Fibroblast of mammary gland (primary cell): ENCODE measurements at places on chromosomes 4 and X.

- DNase-seq: no peak
These were observed 130.8 kb upstream of the BMPR1B start for GRCh38 chr4:94626942-94627341.

DNA sequence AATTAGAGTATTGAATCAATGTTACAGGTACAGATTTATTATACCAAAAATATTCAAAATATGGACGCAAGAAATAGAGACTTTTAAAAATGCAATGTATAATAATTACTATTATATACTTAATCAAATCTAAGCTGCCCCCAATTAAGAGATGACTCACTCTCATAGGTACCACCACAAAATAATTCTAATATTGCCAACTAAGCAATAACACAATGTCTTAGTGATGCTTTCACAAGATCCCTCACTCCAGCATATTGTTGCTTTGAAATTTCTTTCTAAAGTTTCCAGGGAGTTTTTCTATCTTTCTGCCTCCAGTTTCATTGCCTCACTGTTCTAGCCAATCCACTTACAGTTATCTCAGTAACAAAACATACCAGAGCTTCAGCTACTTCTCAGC lies 270.0 kb upstream of the PABPC4L start:
- no peak for DNase-seq

DNA sequence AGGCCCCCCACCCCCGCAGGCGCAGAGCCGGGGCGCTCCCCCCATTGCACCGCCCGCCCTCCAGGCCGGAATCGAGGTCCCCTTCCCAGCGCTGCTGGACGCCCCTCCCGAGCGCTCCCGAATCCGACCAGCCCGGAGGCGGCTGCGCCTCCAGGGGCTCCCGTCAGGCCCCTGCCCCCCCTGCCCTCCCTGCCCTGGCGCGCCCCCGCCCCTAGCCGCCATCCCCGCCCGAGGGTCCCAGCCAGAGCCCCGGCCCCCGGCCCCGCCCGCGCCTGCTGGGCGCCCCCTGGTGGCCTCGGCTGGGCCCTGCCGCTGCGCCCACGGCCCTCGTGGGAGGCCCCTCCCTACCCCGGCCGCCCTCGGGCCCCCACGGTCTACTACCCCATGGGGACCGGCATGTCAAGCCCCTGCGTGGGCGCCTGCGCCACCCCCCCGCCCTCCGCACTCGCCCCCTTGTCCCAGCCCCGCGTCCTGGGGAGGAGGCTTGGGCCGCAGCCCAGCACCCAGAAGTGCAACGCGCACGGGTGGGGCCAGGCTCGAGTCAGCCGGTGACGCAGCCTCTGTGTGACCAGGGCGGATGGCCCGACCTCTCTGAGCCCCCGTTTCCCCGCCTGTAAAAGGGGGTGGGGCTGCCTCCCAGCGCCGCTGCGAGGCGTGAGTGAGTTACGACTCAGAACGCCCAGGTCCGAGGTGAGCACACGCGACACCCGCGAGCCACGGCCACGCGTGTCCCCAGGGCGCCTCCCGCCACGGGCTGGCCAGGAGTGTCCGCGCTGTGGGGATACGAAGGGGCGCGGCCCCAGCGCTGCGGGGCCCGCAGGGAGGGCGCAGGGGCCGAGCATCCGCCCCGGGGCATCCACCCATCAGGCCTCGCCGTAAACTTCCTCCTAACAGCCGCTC lies 104.9 kb downstream of the FAM53A start:
- peak; percentile 84 for DNase-seq

- no peak for DNase-seq
These were observed 161.1 kb downstream of the PHF8 start for GRCh38 chrX:53883196-53883595.

- DNase-seq: no peak
These were observed 353.8 kb upstream of the GATB start for GRCh38 chr4:152114562-152114961.
